ENCODE measurements at places on chromosomes 3 and 15.

- no peak for DNase-seq
These were observed 4.1 kb upstream of the TYRO3 start for GRCh38 chr15:41554915-41555314.

GRCh38 chr15:99578809-99579208, 13.0 kb downstream of the MEF2A start:
- DNase-seq = no peak

GRCh38 chr3:165383381-165383780, 187.2 kb upstream of the SLITRK3 start:
- DNase-seq = no peak

DNA sequence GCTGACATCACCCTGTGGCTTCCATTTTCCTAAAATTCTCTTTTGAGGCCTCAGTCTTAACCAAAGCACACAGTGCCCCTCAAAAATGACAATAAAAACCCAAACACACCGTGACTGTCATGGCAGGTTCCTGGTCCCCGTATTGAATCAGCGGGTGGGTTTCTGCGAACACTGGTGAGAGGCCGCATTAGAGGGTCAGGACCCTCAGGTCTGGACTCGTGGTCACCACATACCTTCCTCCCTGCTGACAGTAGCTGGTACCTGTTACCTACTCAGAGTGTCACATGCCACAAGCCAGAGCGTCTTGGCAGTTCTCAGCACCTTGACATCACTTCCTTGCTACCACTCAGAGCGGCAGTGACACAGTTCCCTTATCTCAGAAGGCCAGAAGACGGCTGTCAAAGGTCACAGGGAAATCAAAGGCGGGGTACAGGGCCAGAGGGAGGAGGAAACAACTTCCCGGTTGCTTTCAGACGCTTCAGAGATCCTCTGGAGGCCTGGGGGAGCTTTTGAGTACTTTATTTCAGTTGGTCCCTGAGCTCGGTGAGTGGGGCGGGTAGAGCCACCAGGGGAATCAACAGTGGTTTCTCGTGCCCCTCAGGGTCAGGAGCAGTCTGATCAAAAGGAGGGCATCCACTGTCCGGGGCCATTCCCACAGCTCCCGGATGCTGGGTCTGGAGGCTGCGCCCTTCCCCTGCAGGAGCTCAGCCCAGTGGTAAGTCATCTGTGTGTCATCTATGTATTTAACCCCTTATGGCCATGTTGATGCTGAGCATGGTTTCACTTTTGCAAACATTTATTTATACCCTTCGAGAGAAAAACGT, at the start of the genes CCR5AS and CCRL2:
Gene CCR5AS (minus strand): TSS at position 279 of the 824 bp plus-strand sequence.
Gene CCRL2 (plus strand): TSS at position 472 of the 824 bp plus-strand sequence. CDS start 821 bp downstream, outside the sequence.
- DNase-seq = peak; percentile 36

DNA sequence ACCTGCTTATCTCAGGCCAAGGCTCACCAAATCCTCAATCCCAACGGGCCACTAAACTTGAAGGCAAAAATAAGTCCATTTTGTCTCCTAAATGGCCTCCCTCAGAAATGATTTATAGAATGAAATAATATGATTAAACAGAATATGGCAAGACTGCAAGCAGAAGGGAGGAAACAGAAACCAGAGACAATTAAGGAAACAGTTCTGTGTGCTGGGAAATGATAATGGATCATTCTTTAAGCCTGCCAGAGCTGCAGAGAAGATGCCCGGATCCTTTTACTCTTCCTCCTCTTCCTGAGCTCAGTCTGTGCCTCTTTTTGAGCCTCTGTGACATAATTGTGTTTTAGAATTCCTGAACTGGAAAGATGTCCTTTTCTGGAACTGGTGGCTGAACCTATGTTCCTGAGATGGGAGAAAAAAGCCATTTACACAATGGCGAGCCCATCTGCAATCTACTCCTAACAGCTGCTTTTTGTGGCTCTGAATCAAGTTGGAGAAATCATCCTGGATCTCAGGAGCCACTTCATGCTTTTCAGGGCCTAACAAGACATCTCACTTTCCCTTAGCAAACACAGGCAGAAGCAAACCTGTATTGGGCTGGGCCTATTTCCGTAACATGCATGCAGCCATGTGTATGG, 2.8 kb upstream of the ABHD2 start:
- no peak for DNase-seq

DNA sequence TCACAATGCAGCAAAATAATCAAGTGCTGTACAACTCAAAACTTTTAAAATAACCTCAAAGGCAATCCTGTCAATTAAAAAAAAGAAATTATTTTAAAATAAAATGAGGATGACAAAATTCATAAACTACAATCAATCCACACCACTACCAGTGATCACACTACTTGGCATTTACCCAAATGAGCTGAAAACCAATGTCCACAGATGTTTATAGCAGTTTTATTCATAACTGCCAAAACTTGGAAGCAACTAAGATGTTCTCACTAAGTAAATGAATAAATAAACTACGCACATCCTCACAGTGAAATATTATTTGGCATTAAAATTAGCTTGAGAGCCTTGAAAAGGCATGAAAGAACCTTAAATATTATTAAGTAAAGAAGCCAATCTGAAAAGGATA, 121.3 kb downstream of the STAG1 start:
- DNase-seq = no peak

DNA sequence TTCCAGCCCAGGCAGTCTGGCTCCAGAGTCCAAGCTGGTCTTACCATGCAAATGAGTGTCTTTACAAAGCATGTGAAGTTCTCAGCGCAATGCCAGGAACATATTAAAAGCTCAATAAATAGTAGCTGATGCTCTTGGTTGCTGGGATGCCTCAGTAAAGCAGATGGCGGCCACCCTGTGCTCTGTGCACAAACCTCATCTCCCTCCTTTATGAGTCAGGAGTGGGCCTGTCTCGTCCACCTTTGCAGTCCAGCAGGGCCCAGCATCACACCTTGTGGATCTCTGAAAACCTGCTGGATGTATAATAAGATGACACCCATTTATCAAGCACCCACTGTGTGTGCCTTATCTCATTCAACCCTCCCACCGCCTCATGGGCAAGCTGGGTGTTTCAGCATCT, 42.7 kb downstream of the FAM174B start:
- no peak for DNase-seq

DNA sequence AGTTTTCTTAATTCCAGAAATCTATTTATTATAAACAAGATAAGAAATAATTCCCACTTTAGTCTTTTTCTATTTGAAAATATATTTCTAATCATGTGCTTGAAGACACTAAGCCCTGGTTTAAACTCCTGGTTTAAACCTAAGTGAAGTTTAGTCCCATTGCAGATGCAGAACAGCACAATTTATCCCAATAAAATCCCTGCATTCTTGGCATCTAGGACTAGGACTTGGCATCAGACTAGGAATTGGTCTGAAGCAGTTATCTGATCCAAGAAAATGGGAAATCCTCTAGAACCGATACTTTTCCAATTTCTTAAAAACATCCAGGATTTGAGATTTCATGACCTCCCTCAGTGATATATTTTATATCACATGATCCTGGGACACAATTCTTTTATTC, 168.8 kb upstream of the VEPH1 start:
- DNase-seq = no peak

GRCh38 chr15:39542385-39543065, 38.4 kb upstream of the THBS1 start:
- DNase-seq = no peak

- no peak for DNase-seq
These were observed 61.7 kb downstream of the CCNL1 start for GRCh38 chr3:157098121-157098822.

GRCh38 chr3:171163101-171164066, 136.9 kb upstream of the SLC2A2 start:
- DNase-seq = peak; percentile 88

DNA sequence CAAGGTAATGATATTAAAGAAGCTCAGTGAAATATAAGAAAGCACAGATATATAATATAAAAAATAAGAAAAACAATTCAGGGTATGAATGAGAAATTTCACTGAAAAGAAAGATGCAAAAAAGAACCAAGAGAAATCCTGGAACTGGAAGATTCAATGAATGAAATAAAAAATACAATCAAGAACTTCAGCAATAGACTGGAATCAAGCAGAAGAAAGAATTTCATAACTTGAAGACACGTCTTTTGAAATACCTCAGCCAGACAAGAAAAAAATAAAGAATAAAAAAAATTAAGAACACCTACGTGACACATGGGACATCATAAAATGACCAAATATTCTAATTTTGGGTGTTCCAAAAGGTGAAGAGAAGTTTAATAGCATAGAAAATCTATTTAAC, 104.6 kb upstream of the NEO1 start:
- DNase-seq = no peak

- DNase-seq = no peak
These were observed 82.9 kb downstream of the ARRDC4 start for GRCh38 chr15:98043160-98044014.

GRCh38 chr3:12501360-12502020, 17.2 kb downstream of the TSEN2 start:
- no peak for DNase-seq

- DNase-seq = no peak
These were observed 66.4 kb downstream of the LMCD1 start for GRCh38 chr3:8567784-8568575.

GRCh38 chr3:132445817-132446216, 28.5 kb downstream of the DNAJC13 start:
- DNase-seq = peak; percentile 13

DNA sequence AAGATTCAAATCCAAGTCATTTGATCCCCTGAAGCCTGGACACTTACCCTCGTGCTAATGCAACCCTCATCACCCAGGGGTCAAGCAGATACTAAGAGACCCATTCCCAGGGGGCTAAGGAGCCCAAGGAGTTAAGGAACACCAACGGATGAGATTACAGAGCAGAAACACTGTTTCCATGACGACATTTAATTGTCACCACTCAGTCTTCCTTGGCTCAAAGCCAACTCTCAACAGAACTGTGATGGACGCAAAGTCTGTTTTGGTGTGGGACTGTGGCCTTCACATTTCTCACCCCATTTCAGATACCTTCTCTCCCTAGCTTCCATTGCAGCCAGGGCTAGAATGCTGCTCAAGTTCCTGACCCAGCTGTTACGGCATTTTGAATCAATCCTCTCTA, 383.5 kb upstream of the WNT5A start:
- DNase-seq = no peak

DNA sequence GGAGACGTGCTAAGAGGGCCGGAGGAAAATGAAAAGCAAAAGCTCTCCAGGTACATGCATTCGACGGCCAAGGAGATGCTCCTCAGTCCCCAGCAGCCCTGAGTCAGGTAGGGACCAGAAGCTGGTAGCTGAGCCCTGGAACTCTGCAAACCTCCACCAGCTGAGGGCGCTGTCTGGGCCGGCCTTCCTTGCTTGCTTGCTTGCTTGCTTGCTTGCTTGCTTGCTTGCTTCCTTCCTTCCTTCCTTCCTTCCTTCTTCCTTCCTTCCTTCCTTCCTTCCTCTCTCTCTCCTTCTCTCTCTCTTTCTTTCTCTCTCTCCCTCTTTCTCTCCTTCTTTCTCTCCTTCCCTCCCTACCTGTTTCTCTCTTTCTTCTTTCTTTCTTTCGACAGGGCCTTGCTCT, 94.6 kb upstream of the RASGRF1 start:
- DNase-seq = no peak

- no peak for DNase-seq
These were observed 18.6 kb upstream of the ETV5 start for GRCh38 chr3:186127463-186127862.
